ENCODE measurements at places on chromosomes 5 and 9.

GRCh38 chr5:149855366-149855765 lies 89.2 kb downstream of the PDE6A start:
- no peak for DNase-seq

- no peak for DNase-seq
Measured at GRCh38 chr9:23603311-23603710, 222.7 kb downstream of the ELAVL2 start.

DNA sequence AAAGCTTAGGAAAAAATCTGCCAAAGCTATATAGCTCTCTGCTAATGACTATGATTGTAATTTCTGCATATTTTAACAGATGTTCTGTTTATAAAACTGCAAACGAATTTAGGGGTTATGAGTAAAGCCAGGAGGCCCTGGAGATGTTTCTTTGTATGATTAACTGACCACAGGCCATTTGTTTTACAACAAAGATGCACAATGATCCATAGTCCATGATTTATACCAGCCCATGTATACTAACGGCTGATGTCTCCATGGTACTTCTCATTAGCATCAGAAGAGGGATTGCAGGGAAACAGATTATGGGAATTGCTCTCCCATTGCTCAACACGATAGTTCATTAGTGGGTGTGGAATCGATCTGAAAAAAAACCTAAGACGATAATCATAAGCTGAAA lies 78.9 kb downstream of the PPP2R2B start:
- DNase-seq = no peak

- peak; percentile 87 for DNase-seq
Measured at GRCh38 chr5:113513384-113514288, at the start of gene YTHDC2. TSS of gene YTHDC2 (plus strand) at chr5:113513694. CDS start at chr5:113513896, 202 bp downstream.

DNA sequence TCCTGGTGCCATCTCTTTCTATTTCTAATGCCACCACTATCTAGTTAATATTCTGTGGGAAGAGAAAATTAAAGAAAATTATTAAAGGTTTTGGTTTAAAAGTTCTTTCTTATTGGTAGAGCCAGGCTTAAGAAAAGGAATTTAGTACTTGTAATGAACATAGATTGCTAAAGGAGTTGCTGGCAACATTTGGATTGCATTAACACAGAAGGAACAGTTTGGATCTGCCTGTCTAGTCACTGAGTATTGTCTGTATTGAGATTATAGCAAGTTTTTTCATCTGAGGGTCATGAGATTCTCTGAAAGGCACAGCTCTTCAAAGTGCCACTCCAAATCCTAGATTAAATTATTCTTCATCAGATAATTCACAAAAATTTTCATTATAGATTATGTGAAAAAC lies 32.0 kb downstream of the FSD1L start:
- no peak for DNase-seq

DNA sequence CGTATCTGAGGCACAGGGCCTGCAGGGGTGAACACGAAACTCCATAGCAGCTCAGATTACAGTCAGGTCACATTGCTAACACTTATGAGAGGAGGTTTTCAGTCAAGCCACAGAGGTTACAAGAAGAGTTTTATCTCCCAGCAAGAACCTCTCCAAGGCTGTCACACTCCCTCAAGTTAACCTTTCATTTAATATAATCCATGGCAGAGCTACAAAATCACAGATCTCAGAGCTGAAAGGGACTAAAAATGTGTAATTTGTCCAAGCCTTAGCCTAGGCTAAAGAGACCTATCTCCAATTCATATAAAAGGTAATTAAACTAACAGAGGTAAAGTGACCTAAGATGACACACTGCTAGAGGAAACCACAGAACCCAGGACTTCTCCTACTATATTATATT lies 57.2 kb downstream of the MLANA start:
- DNase-seq = no peak

- DNase-seq = no peak
Measured at GRCh38 chr5:143796125-143796524, 15.8 kb upstream of the HMHB1 start.

- DNase-seq = no peak
Measured at GRCh38 chr5:128736553-128736952, 198.5 kb upstream of the FBN2 start.

DNA sequence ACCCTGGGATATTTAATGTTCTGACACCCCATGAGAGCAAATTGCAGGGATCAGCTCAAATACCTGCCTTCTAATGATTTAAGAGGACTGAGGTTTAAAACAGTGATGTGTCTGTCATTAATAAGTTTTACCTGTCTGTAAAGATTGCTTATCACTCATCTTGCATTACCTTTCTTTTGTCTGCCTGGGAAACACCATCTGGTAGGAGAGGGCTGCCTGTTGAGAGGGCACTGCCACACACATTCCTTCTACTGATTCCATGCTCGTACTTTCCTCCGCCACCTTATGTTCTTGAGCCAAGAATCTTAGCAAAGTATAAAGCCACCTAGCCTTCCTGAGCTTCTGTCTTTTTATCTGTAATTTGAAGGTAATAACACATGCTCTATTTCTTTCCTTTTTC lies 118.6 kb downstream of the KCTD16 start:
- DNase-seq = no peak

GRCh38 chr5:59282726-59283125 lies 610.8 kb downstream of the PDE4D start:
- DNase-seq = no peak

DNA sequence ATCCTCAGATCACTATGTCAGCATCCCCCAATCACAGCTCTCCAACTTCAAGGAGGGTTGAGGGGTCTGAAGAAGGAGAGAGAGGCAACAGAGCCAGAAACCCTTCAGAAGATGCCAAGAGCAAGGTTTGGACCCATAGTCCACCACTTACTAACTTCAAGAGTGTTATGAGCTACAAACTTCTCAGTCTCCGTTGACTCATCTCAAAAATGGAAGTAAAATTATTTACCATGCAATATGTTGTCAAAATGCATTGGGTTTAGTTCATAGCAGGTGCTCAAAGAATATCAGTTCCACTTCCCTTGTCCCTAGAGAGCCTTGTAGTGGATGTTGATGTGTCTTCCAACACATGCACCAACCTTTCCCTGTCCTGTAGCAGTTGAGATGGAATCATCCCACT lies 116.0 kb downstream of the KCNIP1 start:
- no peak for DNase-seq

DNA sequence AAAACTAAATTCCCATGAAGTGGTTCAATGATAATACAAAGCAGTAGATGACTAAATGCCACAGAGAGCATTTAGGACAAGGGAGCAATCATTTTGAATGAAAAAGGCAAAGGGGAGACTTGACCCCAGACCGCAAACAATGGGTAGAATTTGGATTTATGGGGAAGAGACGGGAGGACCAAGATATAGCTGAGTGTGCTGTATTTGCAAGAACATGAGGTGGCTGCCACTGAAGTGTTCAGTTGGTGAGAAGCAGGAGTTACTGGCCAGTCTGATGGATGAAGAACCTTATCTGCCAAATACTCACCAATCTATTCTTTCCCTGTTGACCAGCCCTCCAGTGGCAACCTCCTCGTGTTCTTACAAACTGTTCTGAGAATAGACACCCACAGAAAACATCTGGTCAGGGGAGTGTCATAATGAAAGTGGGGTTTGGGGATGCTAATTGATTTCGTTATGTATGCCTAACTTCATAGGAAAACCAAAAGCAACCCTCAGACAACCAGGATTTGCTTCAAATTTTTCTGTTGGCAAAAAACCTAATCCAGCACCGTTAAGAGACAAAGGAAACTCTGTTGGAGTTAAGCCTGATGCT lies 19.8 kb downstream of the TDRD7 start:
- DNase-seq = no peak

DNA sequence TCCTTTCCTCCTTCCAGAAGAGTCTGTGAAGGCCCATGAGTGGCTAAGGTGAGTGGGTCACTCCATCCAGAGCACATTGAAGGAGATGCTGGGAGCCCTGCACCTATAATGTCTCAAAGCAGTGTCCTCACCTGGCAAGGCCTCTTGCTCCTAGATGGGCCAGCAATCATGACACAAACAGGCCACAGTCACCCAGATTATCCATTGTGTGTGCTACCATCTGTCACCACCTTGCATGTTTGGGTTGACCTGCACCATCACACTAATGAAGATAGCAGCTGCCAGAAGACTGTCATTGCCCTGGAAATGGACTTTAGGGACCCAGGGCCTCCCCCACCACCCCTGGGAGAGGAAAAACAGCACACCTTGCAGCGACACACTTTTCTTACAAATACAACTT lies 69.6 kb downstream of the GABBR2 start:
- no peak for DNase-seq

- no peak for DNase-seq
Measured at GRCh38 chr5:171435908-171436307, 16.5 kb downstream of the FGF18 start.

DNA sequence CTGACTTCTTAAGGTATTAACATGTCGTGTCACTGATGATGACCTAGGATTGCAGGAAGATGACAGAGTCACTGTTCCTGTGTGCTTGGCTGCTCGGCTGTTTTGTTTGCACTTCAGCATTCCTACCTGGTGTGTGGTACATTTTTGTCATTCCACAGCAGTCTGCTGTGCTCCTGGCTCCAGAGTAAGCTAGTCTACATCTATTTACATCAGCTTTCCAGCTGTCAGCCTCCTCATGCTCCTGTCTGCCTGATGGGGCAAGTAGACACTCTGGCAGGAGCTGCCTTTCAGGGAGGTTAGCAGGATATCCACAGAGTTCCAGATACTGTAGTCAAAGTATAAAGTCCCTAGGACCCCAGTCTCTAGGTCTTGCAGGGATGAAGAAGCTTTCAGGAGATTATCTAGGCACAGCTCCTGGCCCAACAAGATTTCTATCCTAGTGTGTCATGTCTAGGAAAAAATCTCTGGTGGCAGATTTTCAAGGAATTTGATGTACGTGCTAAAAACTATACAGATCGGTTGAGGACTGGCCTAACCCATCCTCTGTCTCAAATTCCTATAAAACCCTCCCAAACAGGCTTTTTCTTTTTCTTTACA lies 28.4 kb downstream of the RUSC2 start:
- DNase-seq = no peak

- DNase-seq = no peak
Measured at GRCh38 chr5:155540000-155540595, 526.5 kb downstream of the KIF4B start.

DNA sequence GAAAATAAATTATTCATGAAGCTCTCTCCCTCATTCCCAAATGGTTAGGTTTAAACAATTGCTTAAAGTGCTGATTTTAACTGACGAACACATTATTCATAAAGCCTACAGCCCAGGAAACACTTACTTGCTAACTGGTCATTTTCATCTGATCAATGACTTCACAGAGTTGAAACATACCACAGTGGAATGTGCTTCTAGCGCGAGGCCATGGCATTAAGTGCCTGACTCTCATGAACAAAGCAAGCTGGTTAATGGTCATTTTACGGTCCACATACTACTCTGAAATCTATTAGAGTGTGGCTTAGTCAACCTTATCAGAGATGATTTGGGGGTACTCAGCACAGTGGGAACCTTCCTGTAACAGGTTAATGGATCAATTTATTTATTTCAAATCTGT lies 114.6 kb downstream of the MED27 start:
- DNase-seq = no peak

DNA sequence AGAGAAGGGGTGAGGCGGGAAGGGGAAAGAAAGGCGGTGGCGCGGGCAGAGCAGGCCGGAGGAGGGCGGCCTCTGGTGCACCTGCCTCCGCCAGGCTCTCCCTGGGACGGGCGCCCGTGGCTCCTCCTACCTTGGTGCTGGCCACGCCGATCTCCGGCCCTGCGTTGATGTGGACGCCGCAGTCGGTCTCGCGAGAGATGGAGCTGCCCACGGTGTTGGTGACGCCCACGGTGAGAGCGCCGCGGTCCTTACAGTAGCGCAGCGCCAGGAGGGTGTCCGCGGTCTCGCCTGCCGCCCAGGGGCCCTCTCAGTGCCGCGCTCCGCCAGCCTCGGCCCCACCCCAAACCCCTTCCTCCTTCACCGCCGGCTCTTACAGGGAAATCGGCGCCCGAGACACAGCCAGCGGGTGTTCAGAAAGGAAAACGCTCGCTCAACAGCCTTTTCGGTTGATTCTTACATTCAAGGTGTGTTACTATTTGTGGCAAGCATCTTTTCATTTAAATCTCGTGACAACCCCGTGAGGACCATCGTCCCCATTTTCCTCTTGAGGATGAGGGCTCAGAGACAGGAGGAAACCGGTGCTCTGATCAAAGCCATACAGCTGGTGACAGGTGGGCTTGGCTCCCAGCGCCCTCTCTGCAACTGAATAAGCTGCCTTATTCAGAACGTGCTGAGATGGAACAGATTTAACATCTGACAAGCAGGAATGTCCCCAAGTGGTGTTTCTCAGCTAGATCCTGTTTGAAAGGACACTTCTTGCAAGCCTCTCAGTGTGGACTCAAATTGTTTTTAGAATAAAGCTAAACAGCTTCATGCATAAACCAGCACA lies 22.0 kb upstream of the MAPK9 start:
- peak; percentile 55 for DNase-seq

GRCh38 chr5:135296900-135297816 lies 101.9 kb downstream of the MACROH2A1 start:
- no peak for DNase-seq

- no peak for DNase-seq
Measured at GRCh38 chr9:1047591-1048230, 2.4 kb upstream of the DMRT2 start.

- DNase-seq = no peak
Measured at GRCh38 chr5:75414241-75414640, 77.2 kb downstream of the HMGCR start.

DNA sequence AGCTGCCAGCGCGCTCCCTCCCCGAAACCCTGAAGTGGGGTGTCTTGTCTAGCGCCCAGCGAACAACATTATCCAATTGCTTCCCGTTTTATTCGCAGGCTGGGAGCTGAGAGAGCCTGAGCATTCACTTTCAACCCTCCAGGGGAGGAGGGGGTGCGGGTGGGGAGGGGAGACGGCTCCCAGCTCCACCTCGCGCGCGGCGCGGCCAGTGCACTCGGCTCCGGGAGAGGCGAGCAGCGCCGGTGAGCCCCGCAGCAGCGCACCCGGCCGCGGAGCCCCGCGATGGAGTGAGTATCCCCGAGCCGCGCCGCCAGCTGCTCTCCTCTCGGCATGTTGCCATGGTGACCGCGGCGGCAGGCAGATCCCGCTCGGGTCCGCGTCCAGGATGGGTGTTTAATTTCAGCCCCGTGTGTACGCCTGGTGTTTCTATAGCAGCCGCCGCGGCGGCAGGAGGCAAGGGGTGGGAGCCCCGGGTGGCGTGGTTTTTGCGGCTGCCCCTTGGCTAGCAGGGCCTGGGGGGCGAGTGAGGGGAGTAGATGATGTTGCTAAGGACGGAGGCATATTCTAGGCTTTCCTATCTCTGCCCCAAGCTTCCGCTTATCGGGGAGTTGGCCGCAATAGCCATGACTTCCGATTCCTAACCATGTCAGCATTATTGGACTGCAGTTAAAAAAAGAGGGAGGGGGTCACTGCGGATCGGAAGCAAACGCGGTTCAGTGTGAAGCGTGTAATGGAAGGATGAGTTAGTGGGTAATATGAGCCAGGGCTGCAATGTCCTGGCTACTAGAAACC lies 139.2 kb upstream of the PALM2AKAP2 start:
- no peak for DNase-seq

Data from stimulated activated CD4-positive, alpha-beta T cell treated with anti-CD3 and anti-CD28 coated beads, Interleukin-4, amount 100 ng/mL, for 24 hours (primary cell).